ENCODE measurements at places on chromosomes 16 and 17. TPM values are rescaled to one million over a fixed set of nuclear protein-coding genes. Genes with fewer than 3 reads are reported as not detected.

Gene PDPR
- 41.4 TPM for total RNA-seq

Gene SPATA32
- total RNA-seq: 0.56 TPM

Gene KRTAP4-4
- not detected for total RNA-seq

Gene APOBR
- total RNA-seq: 3.5 TPM

Gene OMG
- 0.10 TPM for total RNA-seq

Gene OR2C1
- total RNA-seq: not detected

Gene POLR3E
- total RNA-seq: 111 TPM

Gene HLF
- 0.36 TPM for total RNA-seq

Gene TMIGD1
- total RNA-seq: not detected

Gene NDRG4
- total RNA-seq: 1.7 TPM

Gene SLC2A4
- total RNA-seq: 0.31 TPM

Gene TBX6
- 1.6 TPM for total RNA-seq

Gene NDE1
- total RNA-seq: 87.4 TPM

Gene HYDIN
- 0.17 TPM for total RNA-seq

Gene RAB26
- 0.70 TPM for total RNA-seq

Gene TVP23A
- total RNA-seq: not detected

Gene FXR2
- total RNA-seq: 59.5 TPM

Gene CTRB1
- not detected for total RNA-seq

Gene TBC1D3H
- not detected for total RNA-seq

Gene NUBP2
- 82.8 TPM for total RNA-seq

Gene OTOP3
- not detected for total RNA-seq

Gene HS3ST6
- not detected for total RNA-seq

Gene SULT1A2
- 0.12 TPM for total RNA-seq

Gene MT4
- total RNA-seq: not detected

Gene BBS2
- total RNA-seq: 12.3 TPM

Gene SPNS2
- total RNA-seq: 0.17 TPM

Gene SCARF1
- 7.3 TPM for total RNA-seq
